ENCODE measurements at places on chromosomes 6 and 20.

DNA sequence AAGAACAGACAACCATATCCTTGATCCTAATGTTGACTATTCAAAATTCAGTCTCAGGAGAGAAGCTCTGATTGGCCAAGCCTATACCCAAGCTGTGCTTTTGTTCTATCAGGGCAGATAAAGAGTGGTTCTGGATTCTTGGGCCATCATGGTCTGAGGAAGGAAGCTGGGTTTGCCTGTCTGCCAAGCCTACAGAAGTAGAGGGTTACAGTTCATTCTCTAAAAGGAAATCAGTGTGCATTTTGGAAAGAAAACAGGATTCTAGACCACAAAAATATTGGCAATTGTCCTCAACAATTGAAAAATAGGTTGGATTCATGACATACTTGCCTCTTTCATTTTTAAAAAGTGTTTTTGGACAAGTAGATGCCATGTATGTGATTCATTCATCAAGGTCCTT lies 145.4 kb upstream of the BMP2 start:
- DNase-seq, result no peak

- DNase-seq, result no peak
Measured at GRCh38 chr20:434221-434620, 26.1 kb downstream of the RBCK1 start.

- DNase-seq, result no peak
Measured at GRCh38 chr6:148313488-148313887, 29.1 kb upstream of the SASH1 start.

DNA sequence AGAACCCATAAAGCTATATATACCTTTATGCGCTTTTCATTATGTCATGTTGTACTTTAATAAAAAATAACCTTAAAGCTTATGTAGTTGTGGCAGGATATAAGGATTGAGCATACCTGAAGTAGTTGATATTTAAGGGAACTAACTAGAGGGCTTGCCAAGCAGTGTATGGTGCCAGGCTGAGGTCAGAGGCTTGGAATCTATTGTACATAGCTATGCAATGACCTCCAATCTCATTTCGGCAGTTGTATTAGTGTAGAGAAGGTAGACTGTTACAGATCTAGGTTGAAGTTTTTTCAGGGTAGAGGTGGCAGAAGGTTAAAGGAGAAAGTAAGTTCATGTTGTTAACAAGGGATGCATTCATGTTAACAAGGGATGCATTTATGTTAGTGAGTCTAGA lies 397.7 kb upstream of the HS3ST5 start:
- no peak for DNase-seq

DNA sequence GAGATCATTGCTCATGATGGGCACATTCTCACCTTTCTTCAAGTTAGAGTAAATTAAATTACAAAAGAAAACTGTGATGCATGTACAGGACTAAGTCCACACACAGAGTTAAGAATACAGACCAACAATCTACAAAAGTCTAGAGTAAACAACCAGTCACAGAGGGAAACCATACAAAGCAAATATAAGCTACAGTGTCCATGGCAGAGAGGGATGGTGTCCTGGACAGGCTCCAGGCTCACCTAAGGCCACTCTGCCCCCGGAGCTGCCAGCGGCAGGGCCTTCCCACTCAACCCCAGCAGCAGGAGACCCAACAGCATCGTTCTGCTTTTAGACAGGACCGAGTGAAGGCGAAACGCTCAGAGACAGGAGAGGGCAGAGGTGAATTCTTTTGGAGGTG lies 16.0 kb downstream of the PDE10A start:
- no peak for DNase-seq

- DNase-seq, result no peak
Measured at GRCh38 chr6:20826378-20826777, 292.1 kb downstream of the CDKAL1 start.

DNA sequence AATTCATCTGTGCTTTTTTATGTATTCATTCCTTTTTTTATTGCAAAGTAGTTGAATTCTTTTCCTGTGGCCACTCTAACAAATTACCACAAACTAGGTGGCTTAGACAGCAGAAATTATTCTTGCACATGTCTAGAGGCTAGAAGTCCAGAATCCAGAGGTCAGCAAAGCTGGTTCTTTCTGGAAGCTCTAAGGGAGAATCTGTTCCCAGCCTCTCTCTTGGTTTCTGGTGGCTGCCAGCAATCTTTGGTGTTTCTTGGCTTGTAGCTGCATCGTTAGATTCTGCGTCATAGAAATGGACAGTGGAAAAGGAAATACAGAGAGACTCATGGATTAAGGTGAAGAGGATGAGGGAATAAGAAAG lies 39.3 kb downstream of the GSTA2 start:
- DNase-seq, result no peak

DNA sequence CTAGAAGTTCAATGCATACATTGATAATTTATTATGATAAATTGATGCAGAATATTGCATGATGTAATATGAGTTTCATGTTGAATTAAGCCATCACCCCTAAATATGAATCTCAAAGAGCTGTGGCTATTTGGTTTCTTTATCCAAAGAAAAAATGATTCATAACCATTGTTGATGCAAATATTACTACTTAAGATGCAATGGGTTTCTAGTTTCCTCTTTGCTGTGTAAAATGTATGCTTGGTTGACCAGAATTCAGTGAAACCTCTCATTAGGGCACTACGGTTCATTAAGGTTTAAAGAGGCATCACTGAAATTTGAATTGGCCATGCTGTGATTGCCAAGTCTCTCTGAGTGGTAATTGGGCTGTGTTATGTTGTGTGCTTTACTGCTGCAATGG lies 492.5 kb upstream of the FLRT3 start:
- DNase-seq, result no peak

DNA sequence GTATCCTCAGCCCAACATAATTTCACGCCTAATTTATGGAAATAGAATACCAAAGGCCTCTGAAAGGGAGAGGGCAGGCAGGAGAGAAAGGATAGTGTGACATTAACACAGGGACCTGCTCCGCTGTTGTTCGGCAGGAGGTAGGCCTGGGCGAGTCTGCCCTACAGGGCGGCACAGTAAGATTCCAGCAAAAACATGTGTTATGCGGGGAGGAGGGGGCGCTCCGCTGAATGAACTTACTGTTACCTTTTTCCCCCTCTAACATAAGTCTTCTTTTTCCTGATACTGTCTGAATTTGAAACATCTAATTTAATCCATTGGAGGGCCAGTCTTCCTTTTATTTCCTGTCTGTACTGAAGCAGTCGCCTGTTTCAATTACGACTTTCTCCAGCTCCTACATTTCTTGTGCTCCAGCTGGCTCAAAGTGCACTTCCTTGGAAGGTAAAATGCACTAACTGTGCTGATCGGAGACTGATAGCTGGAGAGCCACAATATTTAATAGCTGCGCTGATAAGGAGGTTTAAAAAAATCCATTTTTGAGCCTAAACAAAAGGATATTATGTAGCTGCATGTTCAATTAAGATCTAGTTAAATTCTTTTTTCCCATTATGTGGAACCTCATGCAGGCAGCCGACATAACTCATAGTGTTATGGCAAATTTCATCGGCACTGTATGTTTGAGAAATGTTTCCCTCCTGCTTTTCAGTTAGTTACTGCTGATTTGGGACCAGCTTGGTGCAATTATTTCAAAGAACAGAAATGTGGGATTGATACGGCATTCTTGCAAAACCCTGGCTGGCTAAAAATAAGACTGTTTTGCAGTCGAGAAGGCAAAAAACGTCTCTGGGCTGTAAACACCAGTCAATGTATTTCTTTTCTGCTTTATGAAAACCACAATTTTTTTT lies 193.0 kb downstream of the FOXC1 start:
- DNase-seq, result no peak

- DNase-seq, result no peak
Measured at GRCh38 chr20:62155428-62156253, 12.1 kb downstream of the SS18L1 start.

DNA sequence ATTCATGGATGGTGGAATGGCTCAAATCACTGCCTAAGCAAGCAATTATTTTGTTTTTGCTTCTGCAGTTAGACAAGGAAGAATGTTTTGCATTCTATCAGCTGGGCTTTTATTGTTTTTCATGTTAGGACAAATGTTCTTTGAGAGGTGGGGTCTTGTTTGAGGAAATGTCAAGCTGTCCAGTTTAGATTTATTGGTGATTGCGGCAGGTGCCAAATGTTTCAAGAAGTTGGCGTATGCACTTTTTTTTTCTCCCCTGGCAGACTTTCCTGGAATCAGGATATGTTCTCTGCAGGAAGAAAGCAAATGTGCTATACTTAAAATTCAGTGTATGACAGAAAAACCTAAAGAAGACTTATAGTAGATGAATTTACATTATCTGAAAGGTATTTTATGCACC lies 81.0 kb upstream of the JAG1 start:
- DNase-seq, result no peak

- DNase-seq, result no peak
Measured at GRCh38 chr6:34485321-34486060, 19.6 kb downstream of the PACSIN1 start.

- DNase-seq, result no peak
Measured at GRCh38 chr6:90483956-90484355, 102.9 kb downstream of the MAP3K7 start.

GRCh38 chr20:34546751-34547181 lies 11.8 kb upstream of the MAP1LC3A start:
- DNase-seq, result no peak

Data from amygdala (tissue), 56 donors.